NCI-H446 treated with DMSO at 0.1 percent for 48 hours (cell line): ENCODE measurements at places on chromosomes 16 and 17.

GRCh38 chr17:42997390-42997983, 732 bp upstream of the RPL27 start:
- DNase-seq: no peak

- DNase-seq: no peak
Observed at GRCh38 chr16:81625544-81626153, 153.4 kb upstream of the PLCG2 start.

- no peak for DNase-seq
Observed at GRCh38 chr16:20612551-20613480, 36.6 kb upstream of the ACSM2B start.

DNA sequence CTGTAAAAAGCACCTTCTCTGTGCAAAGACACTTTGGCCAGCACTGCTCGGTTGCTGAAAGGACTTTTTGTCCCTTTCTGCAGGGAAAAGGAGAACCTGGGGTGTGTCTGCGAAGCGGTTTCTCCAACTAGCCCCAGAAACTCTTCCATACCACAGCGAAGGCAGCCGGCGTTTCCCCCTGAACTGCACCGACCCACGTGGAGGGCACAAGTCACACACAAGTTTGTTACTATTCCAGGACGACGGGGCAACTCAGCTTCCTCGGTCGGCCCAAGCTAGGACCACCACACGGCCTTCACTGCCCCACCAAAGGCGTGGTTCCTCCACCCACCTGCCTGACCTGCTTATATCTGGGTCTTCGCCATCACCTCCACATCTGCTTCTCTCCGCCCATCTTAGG, 1.9 kb downstream of the RTN4RL1 start:
- DNase-seq: no peak

- no peak for DNase-seq
Observed at GRCh38 chr17:46894476-46895151, 28.3 kb upstream of the GOSR2 start.

- no peak for DNase-seq
Observed at GRCh38 chr17:33602981-33603380, 309.9 kb upstream of the ASIC2 start.
